ENCODE measurements at places on chromosomes 5 and 9. TPM values are rescaled to one million over a fixed set of nuclear protein-coding genes. Genes with fewer than 3 reads are reported as not detected.

RNF183 gene
- not detected for total RNA-seq

LRRTM2 gene
- total RNA-seq: 0.13 TPM

MAMDC2 gene
- not detected for total RNA-seq

DNA sequence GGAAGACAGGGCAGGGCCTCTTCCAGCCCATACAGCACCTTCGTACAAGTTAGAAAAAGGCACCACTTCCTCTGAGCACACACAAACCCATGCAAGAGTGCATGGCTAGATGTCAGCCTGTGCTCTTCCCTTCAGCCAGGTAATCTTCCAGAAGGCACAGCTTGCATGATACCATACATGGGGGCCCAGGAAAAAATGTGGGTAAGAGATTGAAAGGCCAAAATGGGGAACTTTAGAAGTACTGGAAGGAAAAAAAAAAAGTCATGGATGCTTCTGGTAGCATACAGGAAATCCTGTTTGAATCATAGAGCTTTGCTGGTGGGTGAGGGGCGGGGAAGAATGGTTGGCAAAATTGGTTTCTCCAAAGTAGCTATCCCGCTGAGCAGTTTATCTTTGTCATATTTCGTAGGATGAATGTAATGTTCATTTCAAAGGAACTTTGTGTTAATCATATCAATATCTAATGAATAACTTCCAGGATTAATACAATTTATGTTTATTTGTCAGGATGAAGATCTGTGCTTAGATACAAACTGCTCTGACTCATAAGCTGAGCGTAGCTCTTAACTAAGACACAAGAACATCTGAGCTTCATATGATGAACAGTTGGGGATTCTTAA is 78.2 kb upstream of the MAP3K1 start:
- H3K4me3 ChIP-seq: peak overlapping the region; percentile 66
- H3K36me3 ChIP-seq: no peaks in the 10 kb centered on the region
- H3K27me3 ChIP-seq: no peaks in the 10 kb centered on the region
- no peak for DNase-seq
- H3K27ac ChIP-seq: peak overlapping the region; percentile 95

DNA sequence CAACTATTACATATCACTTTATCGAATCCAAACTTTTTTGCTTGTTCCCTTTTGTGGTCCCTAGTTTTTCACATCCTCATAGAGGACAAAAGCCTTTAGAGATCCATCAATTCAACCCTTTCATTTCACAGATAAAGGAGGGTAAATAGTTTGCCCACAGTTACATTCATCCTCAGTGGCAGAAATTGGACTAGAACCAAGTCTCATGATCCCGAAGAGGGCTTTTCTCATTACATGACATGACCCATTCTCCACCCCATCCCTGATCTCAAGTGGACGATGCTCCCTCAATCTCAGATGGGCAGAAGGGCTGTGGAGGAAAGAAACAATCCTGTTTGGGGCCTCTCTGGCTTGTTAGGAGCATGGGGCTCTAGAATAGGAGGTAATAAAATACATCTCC is 23.1 kb downstream of the TICAM2 start:
- no peak overlapping the region for H3K4me3 ChIP-seq
- H3K27ac ChIP-seq: no peak overlapping the region
- peaks cover 8% of the 10 kb centered on the region for H3K27me3 ChIP-seq
- peaks cover 5% of the 10 kb centered on the region for H3K36me3 ChIP-seq
- DNase-seq: no peak

DNA sequence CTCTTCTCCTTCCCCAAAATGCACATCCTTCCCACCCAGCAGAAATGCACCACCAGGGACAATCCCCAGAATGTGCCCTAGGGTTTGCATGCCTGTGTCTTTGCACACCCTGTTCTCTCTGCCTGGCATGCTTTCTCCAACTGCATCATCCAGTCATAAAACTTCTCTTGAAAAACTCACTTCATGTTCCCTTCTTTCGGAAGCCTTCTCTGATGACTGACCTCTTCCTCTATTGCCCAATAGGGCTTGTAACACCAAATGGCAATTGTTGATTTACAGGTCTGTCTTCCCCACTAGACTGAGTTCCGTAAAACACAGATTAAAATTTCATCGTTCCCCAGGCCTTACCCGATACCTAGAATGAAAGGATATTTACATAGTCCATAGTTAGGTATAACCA is 83.1 kb upstream of the SPOCK1 start:
- no peaks in the 10 kb centered on the region for H3K4me1 ChIP-seq
- no peak for DNase-seq
- no peak overlapping the region for H3K4me3 ChIP-seq
- no peaks in the 10 kb centered on the region for H3K36me3 ChIP-seq
- no peak overlapping the region for H3K27ac ChIP-seq
- H3K27me3 ChIP-seq: peaks cover 37% of the 10 kb centered on the region

GRCh38 chr9:110056062-110056461 is 151.9 kb downstream of the C9orf152 start:
- H3K27me3 ChIP-seq: no peaks in the 10 kb centered on the region
- no peak overlapping the region for H3K4me3 ChIP-seq
- peaks cover 4% of the 10 kb centered on the region for H3K36me3 ChIP-seq
- DNase-seq: no peak
- H3K4me1 ChIP-seq: peaks cover 23% of the 10 kb centered on the region
- no peak overlapping the region for H3K27ac ChIP-seq

All from T-helper 17 cell (primary cell).